MCF 10A (cell line): ENCODE measurements at places on chromosomes 1 and 21. TPM values are rescaled to one million over a fixed set of nuclear protein-coding genes. Genes with fewer than 3 reads are reported as not detected.

The FTCD gene
- 0.20 TPM in 1 of 2 replicates, not detected in the other for total RNA-seq

The BACE2 gene
- total RNA-seq = 21.3 and 22.0 TPM in 2 replicates

The VANGL2 gene
- 0.26 and 0.27 TPM in 2 replicates for total RNA-seq

The MYBPH gene
- total RNA-seq = not detected in 2 replicates

The KRTAP22-2 gene
- total RNA-seq = not detected in 2 replicates

The NBPF4 gene
- total RNA-seq = not detected in 2 replicates

The OR2T12 gene
- not detected in 2 replicates for total RNA-seq

The CD1E gene
- not detected in 2 replicates for total RNA-seq

The OR6N1 gene
- total RNA-seq = not detected in 2 replicates

The NCF2 gene
- total RNA-seq = 4.9 and 8.7 TPM in 2 replicates

GRCh38 chr1:28199328-28200233, 23.1 kb upstream of the PTAFR start:
- DNase-seq = no peak

- no peak for DNase-seq
Observed at GRCh38 chr1:79133774-79134364, 127.3 kb upstream of the ADGRL4 start.

DNA sequence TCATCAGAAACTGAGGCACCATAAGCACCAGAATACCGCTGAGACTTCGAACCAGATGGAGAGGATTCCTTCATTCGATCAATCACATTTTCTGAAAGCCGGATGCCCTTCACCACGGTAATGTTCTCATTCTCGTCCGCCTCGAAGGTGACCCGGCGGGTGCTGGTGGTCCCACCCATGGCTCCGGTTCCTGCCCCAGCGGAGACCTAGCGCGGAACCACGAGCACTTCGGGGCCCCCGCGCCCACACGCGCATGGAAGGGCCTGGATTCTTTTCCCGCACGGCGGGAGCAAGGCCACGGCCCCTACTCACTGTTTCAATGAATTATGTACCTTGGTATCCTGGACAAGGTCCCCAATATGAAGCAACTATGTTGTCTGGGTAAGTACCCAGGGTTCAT, 33.1 kb upstream of the WDTC1 start:
- DNase-seq = no peak

DNA sequence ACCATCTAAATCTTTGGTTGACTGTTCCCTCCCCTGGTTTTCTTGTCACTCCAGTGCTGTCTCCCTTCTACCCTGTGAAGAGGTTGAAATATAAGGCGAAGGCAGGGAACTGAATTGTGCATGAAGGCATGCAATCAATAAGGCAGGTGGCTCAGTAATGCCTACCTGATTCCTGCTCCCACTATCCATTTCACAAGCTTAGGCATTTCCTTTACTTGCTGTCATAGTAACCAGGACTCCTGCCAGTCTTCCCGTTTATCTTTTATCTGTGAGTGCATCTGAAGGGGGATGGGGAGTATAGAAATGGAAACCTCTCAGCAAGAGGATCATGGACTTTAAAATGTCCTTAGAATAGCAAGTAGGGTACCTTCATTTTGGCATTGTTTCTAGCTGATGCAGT, 40.5 kb downstream of the MRPS6 start:
- DNase-seq = no peak

DNA sequence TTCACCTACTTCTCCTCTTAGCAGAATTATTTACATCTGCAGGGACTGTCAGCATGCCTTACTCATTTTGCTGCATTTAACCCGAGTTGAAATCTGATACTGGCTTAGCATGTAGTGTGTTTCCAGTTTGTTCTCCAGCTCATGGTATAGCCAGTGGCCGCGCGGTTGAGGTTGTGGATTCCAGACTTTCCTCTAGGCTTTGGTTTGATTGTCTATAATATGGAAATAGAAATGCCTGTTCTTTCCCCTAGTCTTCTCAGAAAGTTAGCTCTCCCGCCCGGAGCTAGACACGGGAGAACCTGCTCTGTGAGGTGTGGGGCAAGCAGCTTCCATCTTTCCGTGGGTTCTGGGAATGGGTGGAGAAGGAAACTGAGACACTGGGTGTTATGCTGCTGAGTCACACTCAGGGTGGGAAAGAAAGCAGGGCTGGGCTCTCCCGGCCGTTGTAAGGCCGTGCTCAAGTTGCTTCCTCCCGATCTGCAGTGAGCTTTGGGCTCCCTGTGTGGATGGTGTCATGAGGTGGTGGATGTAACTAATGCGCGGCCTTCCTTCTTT, 206.8 kb upstream of the TMEM51 start:
- peak; percentile 18 for DNase-seq

- no peak for DNase-seq
Observed at GRCh38 chr21:31337996-31338907, 5.8 kb downstream of the TIAM1 start.

- DNase-seq = no peak
Observed at GRCh38 chr1:3625151-3625907, 514 bp downstream of the TPRG1L start.

DNA sequence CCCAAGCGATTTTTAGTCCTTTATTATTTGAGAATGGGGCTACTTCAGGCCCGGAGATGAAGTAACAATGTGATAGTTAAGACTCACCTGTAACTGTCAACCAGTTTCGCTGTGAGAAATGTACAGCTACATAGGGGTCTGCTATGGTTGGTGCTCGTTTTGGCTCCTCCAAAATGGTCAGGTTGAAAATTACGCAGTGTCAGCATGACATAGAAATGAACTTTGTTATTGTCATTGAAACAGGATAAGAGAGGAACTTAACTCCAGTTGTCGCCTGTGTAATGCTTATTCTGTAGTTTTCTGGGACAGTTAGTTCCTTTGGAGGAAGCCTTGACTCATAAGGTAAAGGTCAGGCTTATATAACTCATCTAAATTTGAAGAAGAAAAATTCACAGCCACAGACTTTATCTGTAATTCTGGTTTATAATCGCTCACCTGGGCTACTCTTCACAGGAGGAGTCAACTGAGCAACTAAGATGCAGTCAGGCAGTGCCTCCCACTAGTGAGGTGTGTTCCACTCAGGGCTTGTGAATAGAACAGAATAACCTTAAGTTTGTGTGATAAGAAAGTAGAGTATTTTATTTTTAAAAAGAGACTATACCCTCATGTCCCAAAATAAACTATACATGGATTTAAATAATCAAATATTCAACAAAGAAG, 130.9 kb downstream of the CD247 start:
- no peak for DNase-seq

- no peak for DNase-seq
Observed at GRCh38 chr1:178518894-178519293, 6.0 kb downstream of the TEX35 start.

- DNase-seq = no peak
Observed at GRCh38 chr21:29909571-29909970, 30.2 kb downstream of the GRIK1 start.

DNA sequence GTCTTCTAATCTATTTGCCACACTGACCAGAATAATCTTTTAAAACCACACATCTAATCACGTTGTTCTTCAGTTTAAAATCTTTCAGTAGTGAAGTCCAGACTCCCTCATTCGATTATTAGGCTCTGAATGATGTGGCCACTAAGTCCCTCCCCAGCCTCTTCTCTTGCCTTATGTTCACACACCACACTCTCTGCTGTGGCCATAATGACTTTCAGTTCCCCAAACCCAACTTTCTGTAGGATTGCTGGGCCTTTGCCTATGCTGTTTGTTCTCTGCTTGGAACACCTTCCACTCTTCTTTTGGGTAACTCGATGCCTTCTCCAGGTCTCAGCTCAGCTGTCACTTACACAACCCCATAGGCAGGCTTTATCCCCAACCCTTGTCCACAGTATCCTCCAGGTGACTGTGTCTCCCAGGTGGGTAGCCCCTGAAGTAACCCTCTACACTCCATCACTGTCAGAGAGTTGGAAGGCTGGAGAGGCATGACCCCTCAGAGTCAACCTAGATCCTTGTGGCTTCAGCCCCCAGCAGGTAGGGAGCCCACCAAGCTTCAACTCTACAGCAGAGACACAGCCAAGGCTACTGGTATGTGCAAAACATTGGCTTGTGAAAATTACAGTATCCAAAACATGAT, 8.4 kb upstream of the SLC37A1 start:
- DNase-seq = no peak

GRCh38 chr21:45613881-45614280, 29.6 kb upstream of the PCBP3 start:
- DNase-seq = no peak

DNA sequence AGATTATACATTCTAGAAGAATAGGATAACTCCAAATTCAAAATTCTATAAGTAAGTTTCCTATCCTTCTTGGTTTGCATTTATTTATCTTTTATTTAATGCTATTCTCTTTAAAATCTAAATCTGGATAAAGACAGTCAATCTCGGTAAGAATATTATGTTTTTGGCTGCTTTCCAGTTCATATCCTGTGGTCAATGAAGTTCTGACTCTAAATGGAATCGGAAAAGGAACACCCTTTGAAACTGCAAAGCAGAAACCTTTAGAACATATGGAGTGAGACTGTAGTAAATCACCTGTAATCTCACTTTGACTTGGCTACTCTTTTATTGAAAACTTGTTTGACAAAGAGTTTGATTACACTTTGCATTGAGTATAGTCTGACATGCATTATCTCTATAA, 85.2 kb downstream of the KIFAP3 start:
- DNase-seq = no peak

- peak; percentile 14 for DNase-seq
Observed at GRCh38 chr1:163163881-163164582, 38.7 kb downstream of the RGS5 start.

GRCh38 chr1:65792669-65793358, at the start of gene PDE4B:
PDE4B (plus strand) TSS chr1:65792895.
- DNase-seq = no peak

GRCh38 chr1:180234369-180235076, 4.5 kb downstream of the LHX4 start:
- DNase-seq = no peak

DNA sequence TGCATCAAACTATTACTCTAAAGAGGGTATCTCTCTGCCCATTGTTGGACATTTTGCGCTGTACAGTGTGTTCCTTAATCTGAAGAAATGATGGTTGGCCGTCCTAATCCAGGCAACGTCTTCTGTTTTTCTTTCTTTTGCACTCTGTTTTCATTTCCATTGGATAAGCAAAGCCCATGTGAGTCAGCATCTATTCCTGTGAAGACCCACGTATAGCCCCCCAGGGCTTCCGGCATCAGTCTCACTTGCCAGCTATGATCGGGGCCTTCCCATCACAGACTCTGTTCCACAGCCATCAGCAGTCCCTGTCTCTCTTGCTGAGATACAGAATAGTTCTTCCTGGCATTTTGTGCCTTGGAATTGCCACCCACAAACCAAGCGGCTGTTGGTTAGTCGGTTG, 29.2 kb upstream of the BRDT start:
- DNase-seq = no peak

DNA sequence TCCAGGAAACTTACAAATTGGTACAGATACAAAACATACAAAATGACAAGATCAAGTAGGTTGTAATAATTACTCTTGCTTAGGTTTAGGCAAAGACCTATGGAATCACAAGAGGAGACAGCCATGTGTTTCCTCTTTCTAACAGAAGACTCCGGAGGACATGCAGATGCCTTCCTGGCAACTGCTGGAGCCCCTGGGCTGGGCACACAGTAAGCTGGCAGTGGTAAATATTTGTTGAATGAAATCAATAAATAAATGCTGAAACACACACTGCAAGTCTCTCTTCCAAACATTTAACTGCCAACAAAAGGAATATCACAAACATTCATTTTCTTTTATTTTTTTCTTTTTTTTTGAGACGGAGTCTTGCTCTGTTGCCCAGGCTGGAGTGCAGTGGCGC, 149.4 kb downstream of the SLC45A1 start:
- DNase-seq = no peak
